ENCODE measurements at places on chromosomes 11 and 22.

DNA sequence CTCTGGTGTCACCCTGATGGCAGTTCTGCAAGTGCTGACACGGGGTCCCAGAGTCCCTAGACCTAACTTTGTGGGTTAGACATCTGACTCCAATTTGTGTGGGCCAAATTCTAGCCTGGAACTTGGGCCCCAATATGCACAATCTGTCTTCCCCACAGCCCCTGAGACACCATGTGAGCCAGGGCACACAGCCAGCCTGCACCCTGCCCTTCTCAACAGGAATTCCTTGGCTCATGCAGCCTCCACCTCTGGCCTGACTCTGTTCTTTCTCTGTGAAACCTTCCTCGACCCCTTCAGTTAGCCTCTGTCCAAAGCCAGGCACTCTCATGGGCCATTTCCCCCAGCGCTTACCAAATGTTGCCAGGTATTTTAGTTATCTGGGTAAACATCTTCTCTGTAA is 59.1 kb upstream of the POU2AF1 start:
- no peak for DNase-seq

DNA sequence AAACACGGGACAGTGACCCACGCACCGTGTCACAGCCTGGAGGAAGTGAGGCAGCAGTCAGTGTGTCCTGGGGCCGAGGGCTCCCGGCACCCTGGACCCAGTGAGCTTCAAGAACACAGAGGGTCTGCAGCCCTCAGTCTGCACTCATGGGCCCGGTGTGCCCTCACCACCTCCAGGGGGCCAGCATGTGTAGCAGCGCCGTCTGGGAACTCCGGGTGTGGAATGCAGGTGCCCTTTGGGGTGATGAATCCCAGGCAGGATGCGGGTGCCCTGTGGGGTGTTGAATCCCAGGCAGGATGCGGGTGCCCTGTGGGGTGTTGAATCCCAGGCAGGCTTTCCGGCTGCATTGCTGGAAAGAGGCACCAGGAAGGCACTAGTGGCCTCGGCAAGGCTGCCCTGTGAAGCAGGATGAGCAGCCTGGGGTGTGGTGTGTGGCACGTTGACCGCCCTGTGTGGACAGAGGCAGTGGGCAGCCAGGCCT is 1399.9 kb downstream of the BRD1 start:
- no peak for DNase-seq

- DNase-seq: no peak
Measured at GRCh38 chr22:25045159-25045558, 92.6 kb downstream of the KIAA1671 start.

DNA sequence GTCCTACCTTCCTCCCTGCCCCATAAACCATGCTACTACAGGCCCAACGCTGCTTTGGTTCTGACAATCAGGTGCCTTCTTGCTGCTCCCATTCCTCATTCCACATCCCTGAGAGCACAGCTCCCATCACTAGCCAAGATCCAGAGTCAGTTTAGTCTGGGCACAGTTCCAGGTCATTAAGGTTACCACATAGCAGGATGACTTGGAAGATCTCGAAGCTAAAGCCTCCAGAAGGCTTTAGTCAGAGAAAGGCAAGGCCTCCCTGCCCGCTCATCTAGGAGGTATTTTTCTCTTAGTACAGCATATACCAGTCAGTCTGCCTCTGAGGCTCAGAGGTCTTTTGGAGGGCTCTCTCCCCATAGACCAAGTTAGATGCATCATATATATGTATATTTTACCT is 30.3 kb downstream of the TRIM66 start:
- DNase-seq: no peak

GRCh38 chr11:131423688-131424087 is 53.3 kb downstream of the NTM start:
- no peak for DNase-seq

- DNase-seq: no peak
Measured at GRCh38 chr22:22930571-22931556, 43.2 kb downstream of the IGLL5 start.

DNA sequence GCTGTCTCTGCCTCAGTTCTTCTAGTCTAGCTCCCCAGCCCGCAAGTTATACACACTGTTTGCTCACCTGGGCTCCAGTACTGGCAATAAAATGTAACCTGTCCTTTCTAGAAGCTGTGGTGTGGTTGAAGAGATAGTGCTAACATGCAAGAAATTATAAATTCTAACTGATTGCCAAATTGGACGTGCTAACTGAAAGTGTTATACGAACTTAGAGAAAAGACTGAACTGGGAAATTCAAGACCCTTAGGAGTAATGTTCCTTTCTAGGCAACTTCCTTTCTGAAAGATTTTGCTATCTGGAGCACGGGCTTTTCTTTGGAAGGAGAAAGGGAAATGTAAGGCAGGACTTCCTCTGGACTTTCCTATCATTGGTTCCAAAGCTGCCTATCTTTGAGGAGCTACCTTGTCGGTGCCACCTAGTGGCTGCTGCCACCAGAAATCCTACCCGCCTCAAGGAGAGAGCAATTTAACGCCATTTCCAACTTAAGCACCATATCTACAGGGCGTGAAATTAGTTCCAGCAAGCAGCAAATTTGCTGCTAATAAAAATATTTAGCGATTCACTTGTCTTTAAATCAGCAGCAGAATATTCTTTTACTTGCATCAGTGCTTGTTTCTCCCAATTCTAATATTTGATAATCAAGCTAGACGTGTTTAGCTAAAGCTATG is 12.7 kb upstream of the TMEM218 start:
- DNase-seq: peak; percentile 11

- no peak for DNase-seq
Measured at GRCh38 chr11:26490546-26490945, 81.5 kb downstream of the MUC15 start.

GRCh38 chr11:33320814-33321330 is 63.7 kb downstream of the HIPK3 start:
- no peak for DNase-seq

- DNase-seq: no peak
Measured at GRCh38 chr22:36894266-36894665, 19.2 kb upstream of the CSF2RB start.

DNA sequence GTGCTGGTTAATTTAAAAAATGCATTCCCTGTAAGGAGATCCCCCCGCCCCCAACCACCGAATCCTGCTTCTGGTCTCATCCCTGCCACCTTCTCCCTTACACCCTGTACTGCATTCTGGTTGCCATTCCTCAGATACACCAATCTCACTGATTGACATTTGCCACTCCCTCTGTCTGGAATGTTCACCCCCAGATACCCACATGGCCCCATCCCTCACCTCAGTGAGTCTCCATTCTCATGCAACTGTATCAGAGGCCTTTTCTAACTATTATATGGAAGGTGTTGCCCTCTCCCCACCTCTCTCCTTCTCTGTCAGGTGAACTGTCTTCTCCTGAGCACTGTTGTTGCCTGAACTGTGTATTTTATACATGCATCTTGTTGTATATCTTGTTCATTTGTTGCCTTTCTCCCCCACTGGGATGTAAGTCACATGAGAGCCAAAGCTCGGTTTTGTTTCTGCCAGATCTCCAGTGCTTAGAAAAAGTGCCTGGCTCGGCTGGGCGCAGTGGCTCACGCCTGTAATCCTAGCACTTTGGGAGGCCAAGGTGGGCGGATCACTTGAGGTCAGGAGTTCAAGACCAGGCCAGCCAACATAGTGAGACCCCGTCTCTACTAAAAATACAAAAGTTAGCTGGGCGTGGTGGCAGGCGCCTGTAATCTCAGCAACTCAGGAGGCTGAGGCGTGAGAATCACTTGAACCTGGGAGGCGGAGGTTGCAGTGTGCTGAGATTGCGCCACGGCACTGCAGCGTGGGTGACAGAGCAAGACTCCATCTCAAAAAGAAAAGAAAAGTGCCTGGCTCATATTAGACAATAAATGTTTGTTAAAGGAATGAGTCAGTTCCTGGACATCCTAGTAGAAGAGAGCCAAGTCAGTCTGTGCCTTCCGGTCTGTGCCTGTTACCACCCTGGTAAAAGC is 61.0 kb downstream of the TNRC6B start:
- DNase-seq: no peak

DNA sequence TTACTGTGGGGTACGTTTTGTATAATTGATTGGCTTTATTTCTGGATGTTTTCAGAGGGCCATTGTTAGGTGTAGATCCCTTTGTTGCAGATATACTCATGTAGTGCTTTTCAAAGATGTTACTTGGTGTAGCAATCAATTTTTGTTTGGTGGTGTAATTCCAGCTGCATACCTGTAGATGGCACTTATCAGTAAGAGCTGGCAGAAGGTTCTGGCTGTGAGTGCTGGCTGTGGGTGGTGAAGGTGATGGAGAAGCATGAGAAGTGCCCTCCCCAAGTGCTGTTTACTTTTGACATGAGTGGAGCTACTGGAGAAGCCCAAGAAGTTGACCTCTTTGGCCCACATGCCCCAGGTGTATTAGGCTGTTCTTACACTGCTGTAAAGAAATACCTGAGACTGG is 1074.9 kb downstream of the FAM181B start:
- DNase-seq: no peak

DNA sequence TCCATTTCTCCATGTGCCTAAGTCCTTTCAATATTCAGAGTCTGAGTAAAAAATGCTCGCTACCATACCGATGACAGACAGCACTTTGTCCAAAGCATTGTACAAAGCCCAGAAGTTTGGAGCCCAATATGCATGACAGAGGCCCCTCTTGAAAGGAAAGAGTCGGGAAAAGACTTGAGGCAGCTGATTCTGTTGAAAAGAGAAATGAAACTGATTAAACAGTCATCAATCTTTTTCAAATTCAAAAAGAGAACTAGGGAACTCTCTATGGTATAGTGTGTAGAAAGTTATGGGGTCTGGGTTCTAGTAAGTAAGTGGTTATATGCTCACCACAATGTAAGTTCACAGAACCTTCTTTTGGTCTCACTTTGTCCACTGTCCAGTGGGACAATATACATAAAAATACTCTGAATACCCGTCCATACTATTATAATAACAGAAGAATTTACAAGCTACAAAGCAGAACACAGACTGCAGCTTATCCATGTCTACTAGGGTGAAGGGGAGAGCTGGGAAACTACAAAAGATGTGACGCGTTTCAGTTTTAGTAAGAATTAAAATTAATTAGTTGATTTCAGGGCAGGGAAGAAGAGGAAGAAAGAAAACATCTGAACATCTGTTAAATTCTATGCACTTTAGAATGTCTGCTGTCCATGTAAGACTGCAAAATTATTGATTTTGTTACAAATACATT is 26.7 kb downstream of the ALG8 start:
- DNase-seq: no peak

- no peak for DNase-seq
Measured at GRCh38 chr11:28343304-28344233, 235.4 kb downstream of the METTL15 start.

GRCh38 chr11:60743058-60743457 is 13.6 kb upstream of the MS4A15 start:
- no peak for DNase-seq

- DNase-seq: no peak
Measured at GRCh38 chr22:30328466-30329049, 1.8 kb upstream of the TBC1D10A start.

- DNase-seq: no peak
Measured at GRCh38 chr22:47587361-47587760, 824.9 kb downstream of the TBC1D22A start.

- DNase-seq: no peak
Measured at GRCh38 chr11:6686006-6686405, 2.9 kb upstream of the MRPL17 start.

DNA sequence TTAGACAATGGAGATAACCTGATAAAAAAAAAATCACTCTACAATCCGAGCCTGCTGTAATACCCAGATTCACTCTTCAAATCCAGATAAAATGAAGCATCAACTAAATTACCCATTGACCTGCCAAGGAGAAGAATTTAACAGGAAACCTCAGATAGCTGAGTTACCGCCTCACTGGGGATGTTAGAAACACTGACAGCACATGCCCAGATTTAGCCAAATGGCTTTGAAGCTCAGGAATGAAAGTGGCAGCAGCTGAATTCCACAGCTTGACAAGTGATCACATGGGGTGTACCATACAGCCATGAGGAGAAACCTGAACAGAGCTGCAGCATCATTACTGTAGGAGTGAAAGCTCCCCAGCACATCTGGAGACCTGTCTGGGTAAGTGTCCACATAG is 807.6 kb downstream of the DLG2 start:
- no peak for DNase-seq

DNA sequence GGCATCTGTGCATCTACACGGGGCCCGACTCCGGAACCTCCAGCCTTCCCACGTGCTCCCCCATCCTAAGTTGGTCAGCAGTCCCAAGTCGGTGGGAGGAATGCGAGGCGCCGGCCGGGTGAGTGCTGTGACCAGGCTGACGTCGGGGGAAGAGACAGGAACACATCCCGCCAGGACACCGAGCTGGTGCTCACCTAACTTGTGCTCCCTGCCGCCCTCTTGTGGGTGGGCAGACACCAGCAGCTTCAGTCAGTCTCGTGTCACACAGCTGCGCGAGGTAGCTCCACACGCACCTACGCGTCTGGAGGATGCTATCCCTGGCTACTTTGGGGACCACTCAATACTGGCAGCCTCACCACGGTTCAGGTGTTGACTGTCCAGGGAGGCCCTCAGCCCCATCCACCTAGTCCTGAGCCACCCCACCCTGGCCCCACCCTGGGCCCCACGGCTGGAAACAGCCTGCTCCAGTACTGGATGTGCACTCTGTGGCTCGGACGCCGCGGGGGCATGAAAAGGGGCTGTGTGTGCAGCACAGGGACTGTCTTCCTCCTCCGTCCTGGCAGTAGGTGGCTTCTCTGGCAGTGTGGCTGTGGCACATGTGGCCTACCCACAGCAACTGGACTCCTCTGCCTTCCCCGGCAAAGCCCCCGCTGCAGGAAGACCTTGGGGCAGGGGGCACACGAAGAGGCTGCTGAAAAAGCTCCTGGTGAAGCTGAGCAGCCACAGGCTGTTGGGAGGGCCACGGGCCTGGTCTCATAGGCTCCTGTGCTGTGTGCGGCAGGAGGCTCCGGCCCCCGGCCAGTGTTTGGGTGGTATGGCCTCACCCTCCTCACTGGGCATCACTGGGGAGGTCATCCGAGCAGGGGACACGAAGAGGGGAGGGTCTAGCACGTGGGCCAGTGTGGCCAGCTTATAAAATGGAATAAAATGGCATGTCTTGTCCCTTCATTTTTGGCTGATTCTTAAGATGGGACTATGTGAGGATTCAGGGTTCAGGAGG is 11.2 kb upstream of the BID start:
- DNase-seq: no peak

DNA sequence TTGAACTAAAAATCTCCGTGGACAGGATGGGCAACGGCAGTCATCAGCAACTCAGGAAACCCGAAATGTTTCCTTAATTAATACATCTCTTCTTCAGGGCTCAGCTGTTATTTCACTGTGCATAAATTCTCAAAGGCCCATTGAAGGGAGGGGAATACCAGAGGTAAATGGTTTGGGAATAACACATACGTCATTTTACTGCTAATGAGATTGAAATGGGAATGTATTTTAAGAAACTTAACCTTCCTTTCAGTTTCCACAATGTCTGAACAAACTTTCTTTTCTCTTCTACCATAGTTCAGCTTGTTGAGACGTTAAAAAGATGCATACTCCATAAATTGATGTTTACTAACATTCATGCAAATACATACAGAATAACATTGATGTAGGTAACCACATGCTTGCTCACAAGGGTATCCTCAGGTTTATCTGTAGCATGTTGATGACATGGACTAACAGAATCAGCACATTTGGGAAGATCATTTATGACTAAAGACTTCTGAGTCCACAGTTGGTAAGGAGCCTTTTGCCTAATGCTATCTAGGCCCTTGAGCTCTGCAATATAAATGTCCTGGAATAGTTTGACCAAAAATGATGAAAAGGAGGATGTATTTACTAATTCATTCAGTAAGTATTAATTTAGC is 7.7 kb upstream of the PRRG4 start:
- no peak for DNase-seq
